Fibroblast of upper back skin (primary cell): ENCODE measurements at places on chromosomes 5 and 9.

GRCh38 chr5:55173687-55174230, 782 bp upstream of the CDC20B start:
- DNase-seq, result no peak

GRCh38 chr9:123530244-123530643, 174.2 kb downstream of the CRB2 start:
- DNase-seq, result no peak

GRCh38 chr5:123223921-123224320, 134.9 kb downstream of the PRDM6 start:
- peak; percentile 34 for DNase-seq

GRCh38 chr9:127898433-127899127, 823 bp downstream of the ST6GALNAC6 start:
- peak; percentile 85 for DNase-seq

DNA sequence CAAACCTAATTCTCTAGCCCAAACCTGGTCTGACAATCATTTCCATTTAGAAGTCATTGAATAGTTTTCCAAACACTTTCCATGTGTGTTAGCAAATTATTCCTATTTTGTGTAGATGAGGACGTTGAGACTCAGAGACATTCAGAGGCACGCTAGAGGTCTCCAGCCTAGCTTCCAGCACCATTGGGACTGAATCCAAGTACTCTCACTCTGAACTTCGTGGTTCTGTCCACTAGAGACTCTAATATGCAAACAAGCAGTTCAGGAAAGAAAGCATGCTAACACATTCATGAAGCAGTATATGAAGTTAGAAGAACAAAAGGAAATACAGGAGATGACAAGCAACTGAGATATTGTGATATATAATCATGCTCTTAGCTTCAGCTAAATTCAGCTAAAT, 354.8 kb downstream of the NTRK2 start:
- no peak for DNase-seq

DNA sequence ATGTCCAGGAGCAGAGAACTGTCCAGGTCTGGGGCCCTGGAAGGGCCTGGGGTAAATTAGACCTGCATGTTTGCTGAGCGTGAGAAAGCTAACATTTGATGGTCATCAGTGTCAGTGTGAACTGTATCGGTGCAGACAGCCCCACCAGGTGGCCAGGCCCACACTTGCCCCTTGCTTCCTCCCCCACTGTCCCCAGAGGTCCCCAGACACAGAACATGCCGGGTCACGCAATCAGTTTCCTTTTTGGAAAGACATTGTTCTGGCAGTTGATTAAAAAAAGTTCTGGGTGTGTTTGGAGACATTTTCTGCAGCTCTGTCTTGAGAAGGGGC, 1.5 kb downstream of the NKD2 start:
- no peak for DNase-seq

DNA sequence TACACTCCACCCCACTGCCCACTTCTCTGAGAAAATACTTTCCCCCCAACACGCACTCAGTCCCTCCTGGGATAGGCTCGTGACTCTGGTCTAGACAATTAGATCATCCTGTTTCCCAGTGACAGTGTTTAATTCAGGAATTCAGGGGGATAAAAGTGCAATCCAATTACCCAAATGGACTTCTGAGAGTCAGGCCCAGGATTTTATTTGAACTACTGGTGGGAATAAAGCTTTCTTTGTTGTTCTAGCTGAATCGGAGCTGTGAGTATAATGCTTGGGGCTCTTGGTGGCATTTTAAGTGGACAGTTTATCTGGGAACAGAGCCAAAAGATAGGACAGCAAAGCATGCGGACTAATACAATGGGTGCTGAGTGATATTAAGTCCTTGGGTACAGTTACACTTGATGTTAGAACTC, 683.3 kb downstream of the MAT2B start:
- DNase-seq, result no peak

DNA sequence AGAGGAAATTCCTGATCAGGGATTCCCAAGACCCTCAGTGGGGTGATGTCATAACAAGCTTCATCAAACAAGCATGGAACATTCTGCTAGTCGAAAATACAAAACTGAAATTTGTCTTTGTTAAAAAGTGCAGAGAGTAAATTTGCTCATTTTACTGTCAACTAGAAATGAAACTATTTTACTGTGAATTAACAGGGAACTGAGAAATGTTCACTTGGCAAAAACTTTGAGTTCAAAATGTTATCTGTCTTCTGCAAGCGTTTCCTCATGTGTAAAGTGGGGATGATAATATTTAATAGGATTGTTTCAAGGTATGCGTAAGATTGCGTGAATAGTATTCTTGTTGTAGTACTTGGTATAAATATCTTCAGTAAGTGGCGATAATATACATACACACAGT, 45.4 kb downstream of the ALDH1A1 start:
- DNase-seq, result no peak

GRCh38 chr5:32274548-32275395, 38.0 kb downstream of the MTMR12 start:
- peak; percentile 50 for DNase-seq

DNA sequence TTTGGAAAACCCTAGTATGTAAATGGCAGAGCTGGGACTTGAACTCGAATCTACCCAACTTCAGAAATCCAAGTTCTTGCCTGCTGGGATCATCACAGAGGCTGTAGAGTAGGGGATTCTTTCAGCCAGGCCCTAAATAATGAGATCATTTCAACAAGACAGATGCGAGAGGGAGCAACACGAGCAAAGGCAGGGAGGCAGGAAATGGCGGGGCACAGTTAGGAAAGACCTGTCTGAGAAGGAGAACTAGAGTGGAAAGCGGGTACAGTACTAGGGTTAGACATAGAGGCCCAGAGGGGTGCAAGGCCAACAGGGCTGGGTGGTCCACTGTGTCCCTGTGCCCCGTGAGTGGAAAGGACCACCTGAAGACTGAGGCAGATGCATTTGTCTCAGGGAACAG, 46.1 kb downstream of the MVB12B start:
- peak; percentile 40 for DNase-seq

DNA sequence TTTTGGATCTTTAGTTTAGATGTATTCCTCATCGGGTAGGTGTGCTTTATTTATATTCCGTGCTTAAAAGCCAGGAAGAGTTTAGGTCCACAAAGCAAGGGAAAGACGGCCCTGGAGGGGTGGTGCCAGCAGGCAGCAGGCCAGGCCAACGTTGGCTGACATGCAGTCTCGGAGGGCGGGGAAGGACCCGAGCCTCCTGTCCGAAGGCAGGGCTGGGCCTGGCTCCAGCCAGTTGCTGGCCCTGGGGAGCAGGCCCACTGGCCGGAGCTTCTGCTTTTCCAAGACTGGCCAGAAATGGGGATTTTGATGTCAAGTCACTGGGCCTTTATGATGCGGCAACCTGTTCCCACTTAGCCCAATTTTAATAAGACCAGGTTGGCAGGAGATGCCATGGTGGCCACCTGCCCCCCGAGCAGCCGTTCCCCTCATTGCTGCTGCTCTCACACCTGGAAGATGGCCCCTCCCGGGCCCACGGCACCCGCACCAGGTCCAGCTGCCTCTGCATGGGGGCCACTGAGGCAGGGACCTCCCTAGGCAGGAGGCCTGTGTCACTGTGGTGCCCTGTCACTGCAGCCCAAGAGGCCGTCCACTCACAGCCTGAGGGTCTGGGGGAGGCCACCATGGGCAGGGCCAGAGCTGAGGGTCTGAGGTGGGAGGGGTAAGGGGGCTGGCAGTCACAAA, 23.2 kb downstream of the LPCAT1 start:
- DNase-seq, result no peak

DNA sequence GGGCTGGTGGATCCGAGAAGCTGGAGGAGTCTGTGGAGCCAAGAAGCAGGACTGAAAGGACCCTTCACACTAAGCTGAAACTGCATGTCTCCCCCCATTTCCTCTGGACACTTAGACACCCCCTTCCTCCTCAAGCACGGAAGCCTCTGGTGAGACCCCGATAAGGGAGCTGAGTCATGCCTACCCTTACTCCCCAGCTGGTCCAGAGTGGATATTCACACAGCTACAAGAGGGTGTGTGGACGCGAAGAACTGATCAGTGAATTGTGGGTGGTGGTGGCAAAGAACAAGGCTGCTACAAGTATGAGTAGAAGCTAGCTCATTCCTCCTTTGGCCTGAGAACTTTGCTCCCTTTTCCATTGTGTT, 4.3 kb downstream of the TLN1 start:
- DNase-seq, result no peak

GRCh38 chr5:169218861-169219260, 82.1 kb downstream of the SLIT3 start:
- peak; percentile 37 for DNase-seq

DNA sequence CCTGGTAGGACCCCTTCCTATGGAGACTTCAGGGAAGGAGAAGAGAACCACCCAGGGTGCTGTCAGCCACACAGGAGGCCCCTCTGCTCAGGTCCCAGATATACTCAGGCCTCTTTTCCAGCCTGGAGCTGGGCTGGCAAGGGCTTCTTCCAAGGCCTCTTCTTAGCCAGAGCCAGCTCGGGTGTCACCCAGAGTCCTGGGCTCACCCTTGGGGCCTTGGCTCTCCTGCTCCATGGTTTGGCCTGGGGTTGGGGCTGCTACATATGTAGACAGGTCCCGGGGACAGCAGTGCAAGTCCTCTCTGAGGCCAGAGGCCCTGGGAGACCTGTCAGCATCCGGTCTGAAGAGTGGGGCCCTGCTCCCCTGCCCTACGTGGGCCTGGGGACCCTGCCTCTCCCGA, 22.8 kb downstream of the PAEP start:
- no peak for DNase-seq

- DNase-seq, result no peak
Observed at GRCh38 chr5:12661617-12662370, 757.5 kb upstream of the CTNND2 start.
